Activated T-helper 1 cell treated with anti-CD3 and anti-CD28 coated beads, Interleukin-12 subunit alpha, Interleukin-12 subunit beta, Interleukin-2, Interleukin-4 antibody, amounts not matched to agents 30 ng/mL and 10 ng/mL and 1 ng/mL, durations not matched to agents 14 hours and 24 hours and 36 hours (primary cell): ENCODE measurements at places on chromosomes 2 and 18.
A peak's percentile ranks its signal among the peaks of the same experiment; 100 is the strongest.

DNA sequence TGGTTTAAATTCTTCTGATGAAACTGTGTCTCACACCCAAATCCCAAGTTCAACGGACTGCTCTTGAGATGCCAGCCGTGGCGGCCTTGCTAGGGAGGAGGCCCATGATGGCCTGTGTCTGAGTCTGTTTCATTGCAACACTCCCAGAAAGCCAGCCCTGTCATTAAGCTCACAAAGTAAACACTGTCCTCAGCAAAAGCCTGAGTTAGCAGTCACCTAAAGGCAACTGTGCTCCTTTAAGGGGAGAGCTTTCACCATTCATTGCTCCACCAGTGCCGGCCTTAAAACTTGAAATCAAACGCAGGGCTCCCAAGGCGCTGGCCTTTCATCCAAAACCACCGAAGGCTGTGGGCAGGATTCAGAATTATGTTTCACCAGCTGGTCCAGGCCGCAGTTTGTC is 42.5 kb upstream of the PPP1CB start:
- DNase-seq, result no peak

- peak; percentile 64 for DNase-seq
Measured at GRCh38 chr2:203578759-203579643, 43.9 kb upstream of the RAPH1 start.

DNA sequence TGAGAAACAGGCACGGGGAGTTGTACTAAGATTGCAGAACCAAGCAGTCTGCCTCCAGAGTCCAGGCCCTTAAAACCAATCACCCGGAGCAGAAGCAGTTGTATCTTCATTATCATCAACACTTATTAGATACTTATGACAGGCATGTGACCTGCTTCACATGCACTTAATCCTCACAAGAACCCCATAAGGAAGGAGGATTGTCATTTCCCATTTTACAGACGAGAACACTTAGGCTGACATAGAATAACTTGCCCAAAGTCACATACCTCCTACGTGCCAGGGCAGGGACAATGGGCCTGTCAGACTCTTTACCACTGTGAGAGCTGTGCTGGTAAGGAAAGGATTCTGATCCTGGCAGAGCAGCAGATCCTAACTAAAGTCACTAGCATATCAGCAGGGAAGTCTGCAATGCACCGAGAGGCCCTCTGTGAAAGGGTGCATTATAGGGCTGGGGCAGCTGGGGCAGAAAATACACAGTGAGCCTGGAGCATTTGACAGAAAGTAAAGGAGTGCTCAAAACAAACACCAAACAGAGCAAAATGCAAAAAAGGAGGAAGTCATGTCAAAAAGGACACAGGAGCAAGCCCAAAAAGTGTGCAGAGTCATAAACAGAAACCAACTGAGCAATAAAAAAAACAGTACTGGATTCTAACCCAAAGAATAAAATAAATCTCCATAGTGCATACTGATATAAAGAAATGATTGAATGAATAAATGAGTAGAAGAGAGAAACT is 55.9 kb upstream of the SP3 start:
- no peak for DNase-seq

- no peak for DNase-seq
Measured at GRCh38 chr2:6866982-6867381, 1.3 kb upstream of the CMPK2 start.

DNA sequence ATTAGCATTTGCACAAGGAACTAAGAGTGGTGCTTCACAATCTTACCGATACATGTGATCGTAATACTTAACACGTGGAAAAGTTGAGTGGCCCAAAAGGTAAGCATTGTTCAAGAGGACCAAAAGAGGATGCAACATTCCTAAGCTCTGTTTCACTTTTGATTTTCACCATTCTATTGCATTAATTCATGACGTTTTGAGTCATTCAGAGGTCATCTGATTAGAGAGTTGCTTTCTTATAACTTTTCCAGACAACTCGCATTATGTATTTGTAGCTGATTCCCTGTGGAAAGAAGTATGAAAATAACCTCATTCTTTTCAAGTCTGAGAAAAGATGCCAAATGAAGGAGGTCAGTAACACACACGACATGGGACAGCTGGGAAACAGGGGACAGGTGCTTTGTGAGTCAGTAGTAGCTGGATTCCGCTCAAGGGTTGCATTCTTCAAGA is 344.4 kb downstream of the RND3 start:
- DNase-seq, result no peak

- no peak for DNase-seq
Measured at GRCh38 chr2:206915121-206915520, 24.2 kb upstream of the CPO start.

DNA sequence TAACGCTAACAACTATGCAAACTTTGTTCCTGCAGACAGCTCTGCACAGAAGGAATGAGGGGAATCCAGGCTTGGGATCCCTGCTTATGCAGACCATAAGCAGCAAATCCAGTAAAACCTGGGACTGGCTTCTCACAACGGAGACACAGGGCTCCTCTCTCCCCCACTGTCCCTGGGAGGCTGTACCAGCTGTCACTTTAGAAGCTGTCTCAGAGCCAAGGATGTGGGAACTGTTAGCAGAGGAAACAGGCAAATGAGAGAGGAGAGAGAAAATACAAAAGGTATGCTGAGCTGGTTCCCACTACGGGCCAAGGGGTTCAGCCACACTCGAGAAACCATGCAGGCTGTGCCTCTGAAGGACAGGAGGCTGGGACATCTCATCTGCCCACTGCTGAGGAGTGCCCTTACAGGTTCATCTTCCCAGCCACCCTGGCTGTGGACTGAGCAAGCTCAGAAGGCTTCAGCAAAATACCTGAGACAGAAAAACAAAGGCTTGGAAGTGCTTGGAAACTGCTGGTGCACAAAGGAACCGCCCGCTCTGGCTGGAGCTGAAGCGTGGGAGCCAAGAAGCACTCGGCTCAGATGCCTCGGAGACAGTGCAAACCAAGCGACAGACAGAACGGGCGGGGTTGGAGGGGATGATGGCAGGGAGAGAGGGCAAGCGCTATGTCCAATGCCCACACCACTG is 72.5 kb downstream of the FAM210A start:
- no peak for DNase-seq

- DNase-seq, result no peak
Measured at GRCh38 chr2:37602040-37602439, 69.4 kb downstream of the CDC42EP3 start.

GRCh38 chr2:38439863-38440262 is 62.8 kb upstream of the ATL2 start:
- DNase-seq, result no peak

GRCh38 chr2:232052591-232052990 is 91.1 kb downstream of the DIS3L2 start:
- no peak for DNase-seq

- DNase-seq, result no peak
Measured at GRCh38 chr2:39174022-39174421, 53.2 kb upstream of the SOS1 start.

GRCh38 chr2:55365303-55365702 is 54.4 kb downstream of the CCDC88A start:
- DNase-seq, result no peak

GRCh38 chr2:132676999-132677398 is 7.0 kb upstream of the LYPD1 start:
- DNase-seq, result no peak

DNA sequence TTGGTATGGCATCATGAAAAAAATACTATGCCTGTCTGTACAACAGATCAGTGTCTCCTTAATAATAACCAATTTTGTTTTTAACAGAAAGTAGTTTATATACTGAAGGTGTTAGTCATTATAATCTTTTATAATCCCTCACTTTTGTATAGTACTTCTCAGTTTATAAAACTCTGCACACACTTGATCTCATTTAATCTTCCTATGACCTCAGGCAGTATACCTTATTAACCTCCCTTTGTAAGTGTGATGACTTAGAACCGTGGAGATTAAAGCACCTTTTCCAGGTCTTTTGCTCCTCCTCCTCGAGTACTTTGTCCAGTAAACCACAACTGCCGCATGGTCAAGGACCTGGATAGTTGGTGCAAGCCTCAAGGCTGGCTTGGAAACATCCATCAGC is 945.5 kb downstream of the EPHA4 start:
- no peak for DNase-seq

- no peak for DNase-seq
Measured at GRCh38 chr2:176079831-176080539, 3.8 kb downstream of the EVX2 start.

DNA sequence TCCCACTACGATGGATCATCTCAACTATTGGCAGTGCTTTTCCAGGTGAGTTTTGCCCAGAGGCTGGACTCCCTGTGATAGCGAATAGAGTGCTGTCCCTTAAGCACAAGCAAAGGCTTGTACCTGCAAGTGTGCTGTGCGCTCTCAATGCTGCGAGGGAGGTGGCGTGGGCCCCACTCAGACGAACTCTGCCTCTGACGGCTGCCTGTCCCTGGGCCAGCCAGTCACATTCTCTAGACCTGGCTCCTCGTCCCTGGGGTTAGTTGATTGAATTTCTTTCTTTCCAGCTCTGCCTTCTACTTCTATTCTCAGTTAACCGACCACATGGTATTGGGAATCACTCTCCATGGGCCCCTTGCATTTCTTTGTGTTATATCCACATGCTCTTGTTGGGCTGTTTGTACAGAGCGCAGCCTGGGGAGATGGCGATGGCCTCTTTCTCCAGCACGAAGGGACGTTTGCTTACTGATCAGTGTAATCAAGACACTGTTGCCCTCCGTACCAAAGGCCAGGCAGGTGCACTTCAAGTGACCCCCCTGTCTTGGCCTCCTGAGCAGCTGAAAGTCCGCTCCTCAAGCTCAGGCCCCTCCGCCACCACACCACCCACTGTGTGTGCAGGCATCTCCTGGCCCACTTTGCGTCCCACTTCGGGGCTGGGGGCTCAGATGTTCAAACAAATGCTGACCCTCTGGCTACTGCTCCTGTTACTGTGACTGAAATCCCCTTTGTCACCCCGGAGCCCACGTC is 151.3 kb downstream of the ZNF236 start:
- DNase-seq, result no peak

GRCh38 chr2:161391737-161392506 is 24.2 kb upstream of the TBR1 start:
- no peak for DNase-seq

DNA sequence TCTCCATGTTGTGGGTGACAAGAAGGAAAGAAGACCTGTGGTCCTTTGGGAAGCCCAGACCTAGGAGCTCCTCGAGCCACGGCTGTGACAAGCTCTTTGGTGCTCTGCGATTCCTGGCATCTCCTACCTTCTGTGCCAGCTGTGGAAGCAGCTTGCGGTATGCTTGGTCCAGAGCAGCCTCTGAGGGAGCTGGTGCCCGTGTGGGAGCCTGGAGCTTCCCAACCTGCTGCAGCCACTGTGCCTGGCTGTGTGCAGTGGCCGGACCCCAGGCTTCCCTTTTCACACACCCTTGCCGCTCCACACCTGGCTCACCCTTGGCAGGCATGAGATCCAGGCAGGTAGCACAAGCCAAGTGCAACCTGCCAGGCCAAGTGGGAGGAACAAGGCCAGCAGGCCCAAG is 1328.6 kb upstream of the SLC39A10 start:
- DNase-seq, result no peak

- no peak for DNase-seq
Measured at GRCh38 chr2:162382278-162382677, 38.3 kb downstream of the GCA start.

DNA sequence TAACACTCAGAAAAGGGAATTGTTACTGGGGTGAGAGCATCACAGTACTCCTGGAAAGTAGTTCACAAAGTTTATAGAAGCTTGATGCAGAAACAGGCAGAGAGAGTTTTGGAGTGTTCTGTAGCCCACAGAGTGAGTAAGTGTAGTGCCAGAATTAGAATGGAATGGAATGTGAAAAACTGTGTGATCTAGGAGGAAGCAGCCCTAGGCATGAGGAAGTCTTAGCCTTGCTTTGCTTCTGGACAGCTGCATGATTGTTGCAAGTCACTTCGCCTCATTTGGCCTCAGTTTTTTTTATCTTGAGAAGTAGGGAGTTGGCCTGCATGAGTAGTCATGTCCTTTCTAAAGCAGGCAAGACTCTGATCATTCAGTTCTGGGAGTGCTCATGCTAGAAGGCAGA is 10.9 kb downstream of the SERPINB12 start:
- DNase-seq, result no peak

DNA sequence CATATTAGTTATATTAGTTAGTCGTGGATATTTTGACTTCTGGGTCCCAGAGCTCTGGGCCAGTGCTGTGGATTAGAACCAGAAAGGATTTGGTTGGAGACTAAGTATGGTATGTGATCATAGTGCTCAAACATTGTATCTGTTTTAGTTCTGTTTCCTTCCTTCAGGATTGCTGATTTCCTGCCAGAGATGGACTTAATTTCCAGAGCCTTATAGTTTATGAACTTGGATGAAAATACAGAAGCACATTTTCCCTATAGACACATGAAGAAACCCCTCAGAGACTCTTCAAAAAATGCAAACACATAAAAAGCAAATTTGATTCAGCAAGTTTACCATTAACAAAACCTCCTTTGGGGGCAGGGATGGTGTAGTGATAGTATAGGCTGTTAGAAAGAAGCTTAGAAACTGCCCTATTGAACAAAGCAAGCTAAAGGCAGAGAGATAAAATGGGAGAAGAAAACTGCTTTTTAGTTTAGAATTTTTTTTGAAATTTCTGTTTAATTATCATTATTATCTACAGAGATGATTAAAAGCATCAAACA is 88.7 kb upstream of the EFEMP1 start:
- DNase-seq, result no peak

DNA sequence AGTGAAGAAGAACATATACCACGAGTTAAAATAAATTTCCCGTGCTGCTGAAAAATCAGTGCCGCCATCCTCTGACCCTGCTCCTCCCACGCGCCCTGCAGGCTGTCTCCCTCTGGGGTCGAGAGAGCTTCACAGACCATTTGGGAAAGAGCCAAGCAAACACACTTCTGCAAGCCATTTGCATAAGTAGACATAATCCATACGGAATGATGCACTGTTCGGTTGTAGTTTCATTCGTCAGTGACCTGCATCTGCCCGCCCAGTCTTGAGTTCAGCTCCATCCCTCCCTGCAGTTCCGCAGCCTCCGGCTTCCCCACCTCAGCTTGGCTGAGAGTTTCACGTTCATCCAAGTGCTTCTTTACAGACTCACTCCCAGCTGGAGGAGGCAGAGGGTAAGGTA is 69.6 kb downstream of the TRAPPC12 start:
- no peak for DNase-seq

DNA sequence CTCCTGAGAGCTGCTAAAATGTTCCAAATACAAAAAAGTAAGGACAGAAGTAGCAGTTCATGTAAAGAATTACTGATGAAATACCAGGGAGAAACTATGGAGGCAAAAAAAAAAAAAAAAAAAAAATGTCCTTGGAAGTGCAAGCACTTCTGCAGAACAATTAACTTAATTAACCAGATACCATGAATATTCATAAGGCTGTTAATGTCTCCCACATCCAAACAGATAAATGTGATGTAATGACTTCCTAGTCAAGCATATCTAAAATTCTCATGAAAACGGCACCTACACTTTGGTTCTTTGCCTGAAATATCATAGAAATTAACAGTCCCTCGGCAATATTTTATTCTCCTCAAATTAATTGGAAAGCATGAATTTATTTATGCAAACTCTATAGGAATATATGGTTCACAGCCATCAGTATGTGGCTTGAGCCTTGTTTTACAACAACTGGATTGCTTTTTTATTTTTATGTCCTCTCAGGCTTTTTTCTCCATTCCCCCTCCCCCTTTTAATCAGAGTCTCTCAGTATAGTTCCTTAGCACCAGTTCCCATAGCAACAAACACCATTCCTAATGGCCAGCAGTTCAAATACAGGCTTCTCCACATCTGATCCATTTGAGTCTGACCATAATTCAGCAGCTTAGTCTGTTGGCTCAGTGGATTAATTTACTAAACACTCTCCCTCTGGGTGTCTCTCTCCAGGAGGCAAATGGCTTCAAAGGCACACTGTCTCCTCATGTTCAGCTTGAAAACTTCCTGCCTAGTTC is 97.1 kb downstream of the ITGA4 start:
- no peak for DNase-seq
